Fibroblast of skin of right biceps (primary cell): ENCODE measurements at places on chromosomes 12 and 14.

GRCh38 chr12:77189458-77189857 is 124.1 kb upstream of the E2F7 start:
- peak; percentile 95 for DNase-seq

GRCh38 chr12:132171968-132172521 is 27.8 kb downstream of the NOC4L start:
- DNase-seq = no peak

GRCh38 chr12:105272814-105273416 is 36.9 kb upstream of the APPL2 start:
- DNase-seq = no peak

GRCh38 chr12:3034067-3034750 is 43.0 kb upstream of the TSPAN9 start:
- DNase-seq = peak; percentile 69

DNA sequence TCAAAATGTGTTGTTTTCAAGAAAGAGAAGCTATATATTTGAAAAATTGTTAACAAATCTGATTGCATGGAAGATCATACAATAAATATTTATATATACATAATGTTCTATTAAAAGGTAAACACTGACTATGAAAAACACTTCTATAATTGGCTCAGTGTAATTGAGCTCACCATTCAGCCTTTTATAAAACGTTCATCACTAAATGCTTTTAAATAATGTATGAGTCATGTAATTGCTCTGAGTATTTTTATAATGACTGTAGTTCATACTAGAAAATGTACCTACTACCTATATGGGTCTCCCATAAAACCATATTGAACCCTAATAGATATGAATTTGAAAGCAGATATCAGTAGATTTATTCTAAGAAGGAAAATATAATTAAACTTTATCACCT is 240.4 kb upstream of the MGAT4C start:
- no peak for DNase-seq

DNA sequence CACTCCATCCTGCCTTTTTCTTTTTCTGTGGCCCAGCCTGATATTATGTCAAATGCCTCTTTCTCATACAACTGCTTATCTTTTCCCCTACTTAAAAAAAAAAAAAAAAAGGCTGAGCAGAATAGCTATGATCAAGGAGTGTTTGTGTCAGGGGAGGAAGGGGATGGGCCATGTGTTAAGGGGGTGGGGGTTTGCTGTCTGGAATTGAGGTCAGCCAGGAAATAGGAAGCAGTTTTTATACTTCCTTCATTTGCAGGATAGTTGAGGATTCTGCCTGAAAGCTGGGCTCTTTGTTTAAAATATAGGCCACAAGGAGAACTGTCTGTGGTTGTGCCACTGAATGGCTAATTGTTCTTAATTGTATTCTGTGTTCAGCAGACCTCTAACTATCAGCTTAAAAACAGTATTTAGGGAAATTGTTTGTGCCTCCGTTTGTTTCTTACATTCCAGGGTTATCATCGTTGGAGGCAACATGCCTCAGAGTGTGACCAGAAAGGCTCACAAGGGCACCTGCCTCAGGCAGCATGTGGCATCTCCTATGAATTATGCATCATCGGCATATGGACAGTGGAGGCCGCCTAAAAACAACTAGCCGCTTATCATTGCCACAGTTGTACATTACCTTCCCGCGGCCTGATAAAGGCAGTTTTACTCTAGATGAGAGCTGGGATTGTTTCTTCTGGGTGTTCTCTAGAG is 96.0 kb downstream of the SRGAP1 start:
- DNase-seq = no peak

GRCh38 chr12:57906821-57907220 is 34.5 kb upstream of the ATP23 start:
- no peak for DNase-seq

GRCh38 chr12:53980104-53980801 is 4.7 kb upstream of the HOXC10 start:
- DNase-seq = no peak

DNA sequence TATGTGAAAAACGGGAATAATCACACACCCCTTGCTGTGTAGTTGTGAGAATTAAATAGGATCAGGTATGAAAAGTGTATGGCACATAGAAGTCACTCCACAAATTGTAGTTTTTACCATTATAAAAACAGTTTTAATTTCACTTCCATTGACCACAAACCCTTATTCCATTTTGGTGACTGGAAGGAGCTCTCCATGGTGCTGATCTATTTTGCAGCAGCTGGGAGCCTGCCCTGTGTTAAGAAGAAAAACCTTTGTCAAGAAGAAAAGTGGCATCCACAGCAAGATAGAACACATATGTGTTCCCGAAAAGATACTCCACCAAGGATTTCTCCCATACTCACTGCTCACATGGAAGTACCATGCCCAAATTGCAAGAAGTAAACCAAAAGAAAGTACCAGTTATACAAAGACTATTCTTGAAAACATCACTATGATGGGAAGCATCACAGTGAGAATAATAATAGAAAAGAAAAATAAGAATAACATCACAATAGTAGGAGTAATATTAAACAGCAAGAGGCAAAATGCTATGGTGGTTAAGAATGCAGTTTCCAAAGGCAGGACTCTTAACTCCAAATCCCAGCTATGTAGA is 58.7 kb downstream of the TUNAR start:
- peak; percentile 30 for DNase-seq

DNA sequence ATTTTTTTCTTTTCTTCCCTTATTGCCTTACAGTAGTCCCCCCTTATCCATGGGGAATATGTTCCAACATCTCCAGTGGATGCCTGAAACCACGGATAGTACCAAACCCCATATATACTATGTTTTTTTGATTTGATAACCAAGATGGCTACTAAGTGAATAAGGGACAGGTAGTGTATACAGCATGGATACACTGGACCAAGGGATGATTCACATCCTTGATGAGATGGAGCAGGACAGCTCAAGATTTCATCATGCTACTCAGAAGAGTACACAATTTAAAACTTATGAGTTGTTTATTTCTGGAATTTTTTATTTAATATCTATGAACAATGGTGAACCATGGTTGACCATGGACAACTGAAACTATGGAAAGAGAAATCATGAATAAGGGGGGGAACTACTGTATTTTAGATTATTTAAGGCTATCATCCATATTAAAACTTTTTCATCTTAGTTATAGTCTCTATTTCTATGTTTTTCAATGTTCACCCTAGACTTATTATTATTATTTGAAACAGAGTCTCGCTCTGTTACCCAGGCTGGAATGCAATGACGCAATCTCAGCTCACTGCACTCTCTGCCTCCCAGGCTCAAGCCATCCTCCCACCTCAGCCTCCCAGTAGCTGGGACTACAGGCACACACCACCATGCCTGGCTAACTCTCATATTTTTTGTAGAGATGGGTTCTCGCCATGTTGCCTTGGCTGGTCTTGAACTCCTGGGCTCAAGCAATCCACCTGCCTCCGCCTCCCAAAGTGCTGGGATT is 188.0 kb upstream of the PELI2 start:
- no peak for DNase-seq

- no peak for DNase-seq
Measured at GRCh38 chr14:38285962-38286361, 30.1 kb upstream of the CLEC14A start.

DNA sequence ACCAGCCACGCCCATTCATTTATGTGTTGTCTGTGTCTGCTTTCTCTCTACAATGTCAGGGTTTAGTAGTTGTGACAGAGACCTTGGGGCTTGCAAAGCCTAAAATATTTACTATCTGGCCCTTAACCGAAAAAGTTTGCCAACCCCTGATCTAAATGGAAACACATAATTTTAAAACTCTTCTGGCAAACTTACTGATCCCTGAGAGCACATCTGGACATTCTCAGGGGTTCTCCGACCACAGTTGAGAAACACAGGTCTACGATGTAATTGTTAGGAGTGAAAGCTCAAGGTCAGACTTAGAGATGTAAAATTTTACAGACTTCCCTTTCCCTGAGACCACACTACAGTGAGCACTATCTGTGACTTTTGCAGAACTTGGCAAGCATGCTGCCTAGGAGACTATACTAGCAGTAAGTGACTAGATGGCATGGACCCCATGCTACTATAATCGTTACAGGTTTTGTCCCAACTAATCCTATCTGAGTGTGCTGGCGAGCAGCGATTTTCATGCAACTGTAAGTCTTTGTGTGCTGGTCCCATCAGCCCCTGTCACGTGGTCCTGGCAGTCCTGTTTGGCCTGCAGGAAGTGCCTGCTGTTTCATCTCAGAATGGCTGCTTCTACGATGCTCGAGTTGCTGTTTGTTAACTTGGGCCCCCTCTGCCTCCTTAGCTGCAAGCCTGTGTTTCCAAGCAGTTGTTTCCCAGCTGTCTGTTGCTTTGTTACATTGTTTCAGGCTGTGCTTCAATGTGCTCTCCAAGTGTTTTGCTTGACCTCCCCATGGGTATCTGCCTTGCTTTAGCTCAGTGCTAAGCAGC is 21.6 kb downstream of the TMTC2 start:
- peak; percentile 3 for DNase-seq

DNA sequence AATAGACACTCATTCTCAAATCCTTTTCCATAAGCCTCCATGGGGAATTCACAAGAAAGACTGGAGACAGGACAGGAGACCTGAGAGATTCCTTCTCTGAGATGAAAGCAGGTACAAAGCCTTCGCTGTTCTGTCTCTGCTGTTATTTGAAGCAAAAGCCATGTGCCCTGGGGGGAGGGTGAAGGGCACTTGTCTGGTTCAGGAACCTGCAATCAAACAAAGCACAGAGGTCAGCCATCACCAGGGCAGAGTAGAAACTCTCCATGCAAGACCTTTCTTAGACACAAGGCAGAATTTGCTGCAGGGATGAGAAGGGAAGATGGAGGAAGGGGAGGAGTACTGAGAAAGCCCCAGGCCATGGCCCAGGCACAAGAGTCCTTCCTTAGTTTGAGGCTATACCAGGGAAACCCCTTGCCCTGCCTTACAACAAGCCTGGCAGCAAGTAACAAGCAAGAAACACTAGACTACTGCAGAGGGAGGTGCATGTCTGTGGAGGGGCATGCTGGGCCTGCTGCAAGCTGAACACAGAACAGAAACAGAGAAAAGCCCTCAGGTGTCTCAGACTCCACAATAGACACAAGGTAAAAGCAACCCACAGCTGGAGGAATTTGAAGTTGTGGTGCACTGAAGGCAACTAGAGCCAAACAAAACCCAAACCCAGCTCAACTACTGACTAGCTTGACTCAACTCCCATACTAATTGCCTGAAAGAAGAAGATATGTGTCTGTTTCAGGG is 7.8 kb upstream of the ART4 start:
- DNase-seq = no peak

DNA sequence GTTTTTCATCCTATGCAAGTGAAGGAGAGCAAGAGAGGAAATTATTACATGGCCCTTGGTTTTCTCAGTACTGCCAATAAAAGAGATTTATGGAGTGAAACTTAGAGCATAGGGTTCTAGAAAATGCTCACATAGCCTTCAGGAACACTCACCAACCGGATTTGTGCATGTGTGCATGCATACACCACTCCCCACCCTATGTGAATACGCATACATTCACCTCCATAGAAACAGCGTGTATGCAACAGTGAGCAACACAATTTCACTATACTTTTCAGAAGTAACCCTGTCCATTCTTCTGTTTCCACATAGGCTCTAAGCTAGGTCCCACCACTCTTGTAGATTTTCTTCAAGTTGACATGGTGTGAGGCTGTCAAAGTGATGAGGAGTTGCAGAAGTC is 31.5 kb upstream of the HOXC13 start:
- no peak for DNase-seq

DNA sequence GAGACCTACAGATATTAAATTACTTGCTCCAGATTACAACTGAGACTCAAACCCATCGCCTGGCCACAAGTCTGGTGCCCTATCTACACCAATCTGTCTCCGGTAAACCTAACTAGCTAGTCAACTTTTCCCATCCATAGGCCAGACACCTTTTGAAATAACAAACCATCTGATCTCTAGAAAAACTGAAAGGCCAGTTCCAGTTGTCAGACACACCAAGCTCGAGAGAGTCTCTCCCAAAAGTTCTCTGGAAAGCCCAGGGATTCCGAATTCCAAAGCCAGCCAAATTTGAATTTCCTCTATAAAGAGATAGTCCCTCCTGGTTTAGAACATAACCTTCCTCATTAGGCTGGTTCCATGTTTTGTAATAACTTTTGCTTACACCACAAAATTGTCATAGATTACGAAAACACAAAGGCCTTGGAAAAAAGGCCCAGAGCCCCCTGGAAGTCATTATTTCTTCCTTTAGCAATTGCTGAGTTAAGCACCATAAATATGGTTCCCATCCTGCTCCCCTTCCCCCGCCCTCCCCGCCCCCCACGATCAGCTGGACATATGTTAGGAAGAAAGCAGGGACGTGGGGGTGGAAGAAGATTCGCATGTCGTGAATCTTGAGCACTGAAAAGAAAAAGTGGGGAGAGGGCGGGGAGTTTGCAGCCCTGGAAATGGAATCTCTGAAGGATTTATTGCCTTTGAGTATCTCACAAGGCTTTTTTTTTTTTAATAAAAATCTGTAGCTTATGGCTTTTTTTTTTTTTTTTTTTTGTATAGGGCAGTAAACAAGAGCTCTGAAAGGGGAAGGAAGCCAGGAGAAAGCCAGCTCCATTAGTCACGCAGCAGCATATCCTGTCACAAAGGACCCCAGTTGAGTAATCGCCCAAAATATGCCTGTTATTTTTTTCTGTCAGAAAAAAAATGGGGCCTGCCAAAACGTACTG is 110.4 kb downstream of the ZFP36L1 start:
- DNase-seq = peak; percentile 99

- DNase-seq = peak; percentile 37
Measured at GRCh38 chr12:65280306-65280705, 1.8 kb downstream of the MSRB3 start.
